Myometrial cell (primary cell): ENCODE measurements at places on chromosomes 2 and 18. TPM values are rescaled to one million over a fixed set of nuclear protein-coding genes. Genes with fewer than 3 reads are reported as not detected.

C1QL2 gene
- not detected in 2 replicates for total RNA-seq

BCL11A gene
- total RNA-seq = under 0.01 and 0.18 TPM in 2 replicates

TNFAIP6 gene
- 56.5 and 64.5 TPM in 2 replicates for total RNA-seq

DHX57 gene
- total RNA-seq = 11.0 and 19.3 TPM in 2 replicates

CAPN14 gene
- total RNA-seq = under 0.01 TPM in 2 replicates

NT5C1B gene
- not detected in 2 replicates for total RNA-seq

FNDC4 gene
- total RNA-seq = 28.5 and 31.9 TPM in 2 replicates

KRTCAP3 gene
- total RNA-seq = not detected in 2 replicates

LYPD1 gene
- not detected in 2 replicates for total RNA-seq
